ENCODE measurements at places on chromosomes 6 and 20. TPM values are rescaled to one million over a fixed set of nuclear protein-coding genes. Genes with fewer than 3 reads are reported as not detected.

DNA sequence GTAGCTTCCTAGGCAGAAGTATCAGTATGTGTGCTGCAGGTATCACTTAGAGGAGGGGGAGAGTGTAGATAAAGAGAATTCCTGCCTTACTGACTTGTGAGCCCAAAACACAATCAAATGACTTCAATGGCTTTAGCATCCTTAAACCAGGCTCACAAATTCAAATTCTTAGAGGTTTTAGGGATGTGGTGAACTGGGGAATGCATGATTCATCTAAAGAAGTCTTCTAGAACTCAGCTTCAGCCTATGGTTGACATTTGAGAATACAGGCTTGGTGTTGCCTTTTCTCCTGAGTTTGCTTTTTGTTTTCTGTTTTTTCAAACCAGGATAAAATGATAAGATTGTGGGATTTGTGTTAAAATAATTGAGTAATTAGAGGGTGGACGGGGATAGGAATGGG is 14.4 kb downstream of the SNRPC start:
- DNase-seq: no peak

DNA sequence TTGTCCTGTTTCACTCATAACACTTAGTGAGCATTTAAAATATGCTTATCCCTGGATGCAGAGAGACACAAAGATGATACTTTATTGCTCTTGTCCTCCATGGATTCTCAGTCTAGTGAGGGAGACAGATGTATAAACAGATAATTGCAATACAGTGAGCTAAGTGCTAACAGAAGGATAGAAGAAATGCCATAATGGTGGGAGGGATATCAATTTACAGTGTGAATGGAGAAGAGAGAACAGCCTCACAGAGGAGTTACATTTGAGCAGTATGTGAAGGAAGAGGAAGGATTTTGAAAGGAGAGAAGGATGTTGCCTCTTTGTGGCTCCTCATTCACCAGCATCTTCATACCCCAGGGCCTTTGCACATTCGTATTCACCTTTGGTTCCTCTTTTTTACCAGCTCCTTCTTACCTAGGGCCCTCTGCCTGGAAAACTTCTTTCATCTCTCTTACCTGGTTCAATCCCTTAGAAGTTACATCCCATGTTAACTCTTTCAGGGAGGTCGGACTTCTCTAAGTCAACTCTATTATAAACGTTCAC is 341.7 kb downstream of the PRL start:
- no peak for DNase-seq

- peak; percentile 70 for DNase-seq
Observed at GRCh38 chr6:150142670-150143515, at the start of gene PPP1R14C. Gene PPP1R14C, plus strand, starts transcription at chr6:150143044. Its CDS starts 149 bp downstream, at chr6:150143193.

- no peak for DNase-seq
Observed at GRCh38 chr6:145009711-145010110, 724.6 kb downstream of the UTRN start.

DNA sequence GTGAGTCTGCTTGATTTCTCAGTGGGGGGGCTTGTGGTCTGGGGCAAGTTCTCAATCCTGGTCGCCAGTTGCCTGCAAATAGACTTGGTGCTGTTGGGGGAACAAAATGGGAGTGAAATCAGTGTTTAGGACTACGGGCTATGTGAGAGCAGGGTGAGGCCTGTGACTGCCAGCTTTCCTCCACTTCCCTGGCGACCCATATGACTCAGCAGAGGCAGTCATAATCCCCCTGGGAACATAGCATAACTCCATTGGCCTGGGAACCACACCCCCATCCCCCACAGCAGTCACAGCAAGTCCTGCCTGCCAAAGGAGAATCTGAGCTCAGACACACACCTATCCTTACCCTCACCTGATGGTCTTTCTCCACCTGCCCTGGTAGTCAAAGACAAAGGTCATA is 387.9 kb downstream of the LMBRD1 start:
- DNase-seq: no peak

GRCh38 chr6:170462366-170463020 is 90.6 kb downstream of the PSMB1 start:
- no peak for DNase-seq

DNA sequence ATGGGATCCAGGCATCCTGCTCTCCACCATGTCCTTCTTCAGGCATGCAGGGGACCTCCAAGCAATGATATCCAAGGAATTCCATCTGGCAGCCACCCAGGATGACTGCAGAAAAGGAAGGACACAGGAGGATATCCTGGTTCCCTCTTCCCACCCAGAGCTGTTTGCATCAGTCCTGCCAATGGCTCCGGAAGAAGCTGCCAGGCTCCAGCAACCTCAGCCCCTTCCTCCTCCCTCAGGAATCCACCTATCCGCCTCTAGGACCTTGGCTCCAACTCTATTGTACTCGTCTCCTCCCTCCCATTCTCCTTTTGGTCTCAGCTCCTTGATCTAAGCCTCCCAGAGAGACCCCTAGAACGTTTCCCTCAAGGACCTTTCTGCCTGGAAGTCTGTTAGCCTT is 733 bp upstream of the PSORS1C2 start:
- no peak for DNase-seq

DNA sequence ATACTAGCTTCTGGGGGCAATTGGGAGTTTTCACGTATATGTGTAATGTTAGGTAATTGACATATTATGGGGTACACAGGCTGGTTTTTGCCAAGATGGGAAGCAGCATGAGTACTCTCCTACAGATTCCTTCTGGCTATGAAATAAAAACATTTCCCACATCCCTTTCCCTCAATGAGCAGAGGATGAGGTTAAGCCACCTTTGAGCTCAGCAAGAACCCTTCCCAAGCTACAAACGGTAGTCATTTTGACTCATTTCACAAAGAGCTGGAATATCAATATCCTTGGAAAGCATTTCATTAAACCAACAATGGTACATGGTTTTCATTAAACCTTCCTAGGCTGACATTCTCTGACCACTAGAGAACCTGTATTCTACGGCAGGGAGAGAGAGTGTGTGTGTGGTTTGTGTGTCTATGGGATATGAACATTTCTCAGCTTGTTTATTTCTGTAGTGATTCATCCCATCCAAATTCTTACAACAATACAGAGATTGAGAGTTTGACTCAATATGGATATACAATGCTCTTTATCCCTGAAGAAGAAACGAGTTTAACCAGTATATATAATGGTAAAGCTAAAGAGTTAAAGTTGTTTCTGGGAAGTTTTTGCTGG is 119.5 kb downstream of the ARHGAP18 start:
- DNase-seq: no peak

GRCh38 chr20:63363981-63364561 is 2.9 kb upstream of the CHRNA4 start:
- peak; percentile 39 for DNase-seq

DNA sequence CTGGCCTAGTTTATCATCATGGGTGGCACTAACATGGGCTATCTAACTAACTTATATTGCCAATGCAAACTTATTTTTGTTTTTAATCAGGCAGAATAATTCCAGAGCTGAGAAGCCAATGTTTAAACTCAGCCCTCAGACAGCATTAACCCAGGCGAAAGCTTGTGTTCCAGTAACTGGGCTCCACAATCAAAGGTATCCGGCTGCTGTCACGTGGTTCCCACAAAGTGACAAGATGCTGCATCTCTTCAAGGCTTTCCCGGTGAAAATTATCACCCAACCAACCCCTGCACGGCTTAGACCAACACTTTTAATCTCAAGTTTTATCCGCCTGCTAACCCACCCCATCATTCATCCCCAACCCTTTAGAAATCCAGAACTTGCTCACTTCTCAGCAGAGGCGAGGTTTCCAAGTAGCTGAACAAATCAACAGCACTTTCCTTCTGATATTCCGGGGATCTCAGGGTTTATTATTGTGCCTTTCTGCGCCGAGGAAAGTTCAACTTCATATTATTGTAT is 885 bp downstream of the MTCL3 start:
- DNase-seq: no peak

DNA sequence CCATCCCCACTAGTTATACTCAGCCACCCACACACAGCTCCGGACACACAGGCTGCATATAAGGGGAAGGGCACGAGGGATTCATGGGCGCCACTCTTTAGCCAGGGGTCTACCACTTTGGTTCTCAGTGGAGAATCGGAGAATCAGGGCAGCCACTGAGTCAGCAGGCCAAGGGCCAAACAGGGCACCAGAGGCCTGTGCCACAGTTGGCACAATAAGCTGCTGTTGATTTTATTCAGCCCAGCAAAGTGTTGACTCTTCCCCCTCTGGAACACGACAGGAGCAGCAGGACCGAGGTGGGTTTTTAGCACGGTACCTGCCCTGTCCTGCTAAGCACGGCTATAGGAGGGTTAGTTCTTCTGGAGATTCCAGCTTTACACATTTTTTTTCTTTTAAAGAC is 48.3 kb downstream of the GJA10 start:
- no peak for DNase-seq

DNA sequence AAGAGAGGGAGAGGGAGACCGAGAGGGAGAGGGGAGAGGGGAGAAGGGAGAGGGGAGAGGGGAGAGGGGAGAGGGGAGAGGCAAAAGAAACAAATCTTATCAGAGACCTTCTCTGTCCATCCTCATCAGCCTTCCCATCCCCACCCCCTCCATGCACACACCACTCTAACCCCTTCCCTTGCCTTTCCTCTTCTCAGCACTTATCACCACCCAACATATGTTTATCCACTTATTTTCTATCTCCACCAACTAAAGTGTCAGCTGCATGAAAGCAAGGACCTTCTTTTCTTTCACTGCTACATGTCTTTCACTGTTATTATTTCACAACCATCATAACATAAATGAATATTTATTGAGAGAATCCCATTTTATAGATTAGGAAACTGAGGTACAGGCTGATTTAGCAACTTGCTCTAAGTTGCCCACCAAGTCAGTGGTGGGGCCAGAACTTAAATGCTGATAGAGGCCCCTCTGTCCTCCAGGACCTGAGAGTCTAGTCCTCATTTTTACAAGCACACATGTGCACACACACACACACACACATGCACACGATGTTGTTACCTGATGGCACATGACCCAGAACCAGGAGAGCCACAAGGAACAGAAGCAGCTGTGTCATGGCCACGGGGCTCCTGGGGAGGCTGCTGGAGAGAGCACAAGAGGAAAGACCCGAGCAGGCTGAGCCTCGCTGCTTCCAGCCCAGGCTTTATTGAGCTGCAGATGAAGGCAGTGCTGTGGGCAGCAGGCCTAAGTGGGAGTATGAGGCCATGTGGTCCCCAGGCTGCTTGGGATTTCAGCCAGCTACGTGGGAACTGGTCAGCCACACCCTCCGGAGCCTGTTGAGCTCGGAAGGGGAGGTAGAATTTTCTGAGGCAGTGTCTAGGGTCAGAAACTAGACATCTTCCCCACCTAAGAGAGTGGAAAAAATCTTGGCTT is 2.3 kb downstream of the DEFB124 start:
- DNase-seq: no peak

GRCh38 chr6:9936551-9936950 is 478.3 kb downstream of the TFAP2A start:
- no peak for DNase-seq

GRCh38 chr6:119791736-119792135 is 442.2 kb upstream of the MAN1A1 start:
- no peak for DNase-seq

DNA sequence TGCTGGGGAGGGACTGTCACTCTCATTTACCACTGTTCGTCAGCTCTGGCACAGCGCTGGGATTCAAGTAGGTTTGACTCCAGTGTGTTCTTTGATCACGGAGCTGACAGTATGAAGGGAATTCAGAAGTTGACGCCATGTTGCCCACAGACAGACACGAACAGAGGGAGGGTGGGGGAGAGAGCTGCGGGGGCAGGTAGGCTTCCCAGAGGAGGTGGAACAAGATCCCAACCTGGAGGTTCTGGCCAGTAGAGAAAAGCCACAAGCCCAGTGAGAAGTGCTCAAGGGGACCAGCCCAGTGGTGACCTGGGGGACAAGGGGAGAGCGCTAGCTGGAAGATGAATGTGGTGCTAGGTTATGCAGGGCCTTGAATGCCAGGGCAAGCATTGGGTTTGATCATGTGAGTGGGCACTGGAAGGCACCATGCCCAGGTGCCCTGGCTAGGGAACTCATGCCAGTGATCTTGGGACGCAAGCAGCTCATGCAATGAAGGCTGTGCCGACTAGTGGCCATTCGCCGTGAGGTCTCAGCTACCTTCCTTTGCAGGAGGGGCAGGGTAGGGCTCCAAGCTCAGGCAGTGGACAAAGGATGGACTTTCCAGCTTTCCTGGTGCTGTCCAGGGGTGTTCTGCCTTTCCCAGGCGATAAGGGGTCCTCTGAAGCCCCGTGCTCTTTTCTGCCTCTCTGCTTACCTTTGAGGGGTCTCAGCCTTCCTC is 50.4 kb upstream of the APCDD1L start:
- DNase-seq: no peak

GRCh38 chr6:108494434-108494833 is 66.3 kb upstream of the FOXO3 start:
- DNase-seq: no peak

DNA sequence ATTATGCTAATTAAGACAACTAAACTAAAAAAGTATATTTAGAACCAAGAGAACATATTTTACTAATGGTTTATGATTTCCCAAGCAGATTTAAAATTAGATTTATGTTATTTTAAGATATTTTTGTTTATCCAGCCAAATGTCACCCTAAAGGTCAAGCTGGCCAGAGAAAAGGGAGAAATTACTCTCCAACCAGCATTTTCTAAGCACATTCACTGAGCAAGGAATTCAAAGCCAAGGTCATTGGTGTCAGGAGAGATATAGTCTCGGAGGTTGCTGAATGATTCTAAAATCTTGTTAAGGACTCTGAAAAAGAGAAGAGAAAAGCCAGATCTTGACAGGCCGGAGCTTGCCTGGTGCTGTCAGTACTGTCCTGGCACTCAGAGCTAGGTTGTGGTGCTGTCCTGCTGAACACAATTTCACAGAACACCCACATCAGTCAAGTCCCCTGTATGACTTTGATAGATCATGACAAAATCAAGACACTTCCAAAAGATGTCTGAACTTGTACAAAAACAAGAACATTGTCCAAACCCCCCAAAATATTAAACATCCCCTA is 222.3 kb upstream of the SMLR1 start:
- no peak for DNase-seq

DNA sequence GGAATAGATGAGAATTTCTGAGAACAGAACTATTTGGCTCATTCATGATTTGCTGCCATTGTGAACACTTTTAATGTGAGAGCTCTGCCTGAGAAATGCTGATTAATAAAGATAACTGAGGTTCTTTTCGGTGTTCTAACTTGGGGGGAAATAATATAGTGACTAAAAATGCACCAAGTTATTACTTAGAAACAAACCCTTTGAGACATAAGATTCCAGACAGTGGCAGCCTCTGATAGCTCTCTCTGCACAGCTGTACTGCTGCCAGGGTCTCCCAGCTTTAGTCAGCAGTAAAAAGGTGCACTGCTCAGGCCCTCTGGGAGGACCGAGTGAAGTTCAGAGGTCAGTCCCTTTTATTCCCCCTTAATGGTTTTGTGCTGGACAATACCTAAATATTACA is 2.5 kb upstream of the PRDM1 start:
- no peak for DNase-seq

PRRT1 gene
- 0.46 TPM for total RNA-seq

MYLK2 gene
- total RNA-seq: 0.35 TPM

TXNDC5 gene
- total RNA-seq: 42.0 TPM

LPIN3 gene
- total RNA-seq: 18.1 TPM

BPI gene
- total RNA-seq: not detected

RGS17 gene
- 0.05 TPM for total RNA-seq

LY6G6D gene
- not detected for total RNA-seq

Measured in Right ventricle myocardium inferior (tissue), 1 donor.